Activated T-helper 9 cell treated with anti-CD3 and anti-CD28 coated beads, Interleukin-2, amount 50 U/mL, for 16 hours (primary cell): ENCODE measurements at places on chromosomes 12 and 14.

GRCh38 chr12:76318773-76319594 is 29.2 kb downstream of the BBS10 start:
- DNase-seq = no peak

GRCh38 chr12:93569656-93570551 is 2.6 kb upstream of the SOCS2 start:
- peak; percentile 69 for DNase-seq

GRCh38 chr12:89261982-89262381 is 90.3 kb downstream of the DUSP6 start:
- DNase-seq = no peak

GRCh38 chr12:1369460-1369859 is 224.9 kb downstream of the FBXL14 start:
- no peak for DNase-seq

- DNase-seq = no peak
These were observed 32.0 kb downstream of the LRIG3 start for GRCh38 chr12:58888131-58888783.

DNA sequence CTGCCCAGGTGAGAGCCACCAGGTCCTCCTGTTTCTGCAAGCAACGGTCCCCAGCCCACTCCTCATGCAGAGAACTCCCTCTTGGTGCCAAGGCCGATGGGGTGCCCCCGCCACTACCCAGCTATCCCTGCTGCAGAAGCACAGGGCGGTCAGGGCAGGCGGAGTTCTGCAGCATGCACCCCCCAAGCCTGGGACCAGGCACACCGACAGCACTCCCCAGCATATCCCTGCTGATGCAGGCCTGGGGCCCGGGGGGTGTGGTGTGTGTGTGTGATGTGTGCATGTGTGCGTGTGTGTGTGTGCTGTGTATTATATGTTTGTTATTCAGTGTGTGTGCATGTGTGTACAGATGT is 27.7 kb upstream of the FZD10 start:
- DNase-seq = no peak

DNA sequence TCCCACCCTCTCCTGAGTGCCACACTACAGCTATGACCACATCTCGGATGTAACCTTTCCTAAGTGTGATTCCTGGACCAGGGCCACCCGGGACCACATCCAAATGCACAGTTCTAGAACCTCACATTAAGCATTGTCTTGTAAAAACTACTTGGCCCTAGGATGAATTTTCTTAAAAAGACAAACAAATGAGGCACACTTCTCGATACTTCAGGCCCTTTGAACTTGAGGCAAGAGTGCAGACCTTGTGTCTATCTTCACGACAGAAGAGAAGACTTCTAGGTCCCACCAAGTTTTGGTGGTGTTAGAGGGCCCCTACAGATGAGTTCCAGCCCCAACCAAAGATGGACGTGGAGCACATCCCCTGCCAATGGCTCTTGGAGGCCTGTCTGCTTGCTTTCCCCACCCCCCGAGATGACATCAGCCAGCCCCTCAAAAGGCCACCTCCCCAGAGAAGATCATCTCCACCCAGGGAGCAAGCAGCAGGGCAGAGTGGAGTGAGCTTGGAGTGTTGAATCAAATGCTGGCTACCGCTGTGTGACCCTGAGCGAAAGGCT is 9.3 kb downstream of the ISCU start:
- DNase-seq = no peak

GRCh38 chr14:100282083-100282350 is 24.2 kb downstream of the SLC25A29 start:
- DNase-seq = no peak

DNA sequence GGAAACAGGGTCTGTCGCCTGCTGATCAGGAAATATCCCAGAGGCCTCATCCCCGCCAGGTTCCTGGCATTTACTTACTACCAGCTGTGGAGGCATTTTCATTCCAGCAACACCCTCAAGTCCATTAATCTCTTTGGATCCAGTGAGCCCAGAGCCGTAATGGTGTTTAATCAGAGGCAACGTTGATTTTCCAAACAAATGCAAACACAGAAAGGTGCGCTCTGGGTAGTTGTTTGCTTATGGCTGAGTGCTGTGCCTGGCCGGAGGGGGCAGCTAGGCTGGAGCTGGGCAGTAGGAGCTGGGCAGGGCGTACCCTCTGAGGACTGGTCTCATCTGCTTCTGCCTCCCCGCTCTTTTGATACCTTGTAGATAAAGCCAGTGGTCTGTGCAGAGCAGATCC is 110.6 kb downstream of the ADCK1 start:
- DNase-seq = no peak

GRCh38 chr12:54421175-54421878 is 2.3 kb upstream of the ITGA5 start:
- DNase-seq = no peak

GRCh38 chr12:28110329-28110728 is 79.9 kb upstream of the CCDC91 start:
- DNase-seq = no peak
